ENCODE measurements at places on chromosomes 3 and 15.

GRCh38 chr3:62242831-62243509 is 130.4 kb downstream of the FEZF2 start:
- no peak for DNase-seq

DNA sequence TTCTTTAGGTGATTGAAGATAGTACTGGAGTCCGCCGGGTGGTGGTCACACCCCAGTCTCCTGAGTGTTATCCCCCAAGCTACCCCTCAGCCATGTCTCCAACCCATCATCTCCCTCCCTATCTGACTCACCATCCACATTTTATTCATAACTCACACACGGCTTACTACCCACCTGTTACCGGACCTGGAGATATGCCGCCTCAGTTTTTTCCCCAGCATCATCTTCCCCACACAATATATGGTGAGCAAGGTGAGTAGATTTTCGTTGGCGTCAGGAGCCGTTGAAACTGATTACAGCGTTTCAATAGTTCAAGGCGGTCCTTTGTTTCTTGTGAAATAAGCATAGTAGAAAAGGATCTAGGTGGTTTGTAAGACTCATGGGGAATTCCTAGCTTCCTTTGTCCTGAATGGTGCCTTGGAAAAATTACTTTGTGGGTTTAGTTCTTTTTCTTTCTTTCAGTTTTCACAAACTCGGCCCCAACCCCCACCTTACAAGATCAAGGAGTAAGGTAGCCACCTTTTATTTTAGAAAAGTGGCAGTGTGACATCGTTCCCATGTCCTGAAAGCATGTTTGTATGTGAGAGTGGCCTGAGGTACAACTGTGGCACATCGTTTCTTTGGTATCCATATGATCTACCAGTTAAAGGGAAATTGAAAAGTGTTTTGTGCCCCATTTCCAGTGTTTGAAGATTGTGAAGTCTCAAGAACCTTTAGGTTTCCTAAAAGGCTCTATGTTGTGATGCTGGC is 200.6 kb downstream of the GHSR start:
- DNase-seq, result no peak

- DNase-seq, result no peak
Observed at GRCh38 chr15:92605225-92605944, 50.2 kb downstream of the FAM174B start.

- DNase-seq, result no peak
Observed at GRCh38 chr3:191696348-191696747, 235.4 kb downstream of the PYDC2 start.

DNA sequence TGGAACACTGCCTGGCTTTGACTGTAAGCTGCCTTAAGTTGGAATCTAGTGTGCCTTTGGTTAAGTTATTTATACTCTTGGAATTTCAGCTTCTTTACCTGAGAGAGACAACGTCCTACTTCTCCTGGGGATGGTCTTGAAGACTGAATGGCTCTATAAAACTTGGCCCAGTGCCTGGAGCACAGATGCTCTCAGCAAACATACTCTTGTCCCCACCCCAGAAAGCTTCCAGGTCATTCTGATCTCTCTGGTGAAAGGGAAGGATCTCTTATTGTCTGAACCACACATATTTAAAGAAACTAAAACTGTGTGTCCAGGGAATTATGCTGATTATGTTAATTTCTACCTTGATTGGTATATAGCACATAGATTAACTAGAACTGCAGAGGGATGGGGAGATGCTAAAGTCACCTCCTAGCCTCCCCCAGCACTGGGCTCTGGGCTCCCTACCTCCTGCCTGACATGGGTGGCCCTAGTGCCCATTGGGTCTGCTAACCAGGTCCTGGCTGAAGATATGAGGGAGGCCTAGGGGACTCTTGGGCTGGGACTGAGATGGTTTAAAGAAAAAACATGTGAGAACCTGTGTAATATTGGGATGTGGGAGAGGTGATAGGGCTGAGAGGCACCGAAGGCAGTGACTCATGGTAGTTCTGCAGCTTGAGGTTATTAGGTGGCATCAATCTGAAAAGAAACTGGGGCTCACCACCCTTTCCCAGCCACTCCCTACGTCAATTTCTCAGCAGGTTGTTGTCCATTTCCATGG is 171.0 kb downstream of the RPLP1 start:
- DNase-seq, result no peak

GRCh38 chr15:59688423-59688781 is 718 bp downstream of the BNIP2 start:
- DNase-seq, result no peak

- no peak for DNase-seq
Observed at GRCh38 chr3:190694335-190695001, 168.0 kb downstream of the GMNC start.

- no peak for DNase-seq
Observed at GRCh38 chr3:23659274-23659673, 146.5 kb upstream of the UBE2E1 start.

DNA sequence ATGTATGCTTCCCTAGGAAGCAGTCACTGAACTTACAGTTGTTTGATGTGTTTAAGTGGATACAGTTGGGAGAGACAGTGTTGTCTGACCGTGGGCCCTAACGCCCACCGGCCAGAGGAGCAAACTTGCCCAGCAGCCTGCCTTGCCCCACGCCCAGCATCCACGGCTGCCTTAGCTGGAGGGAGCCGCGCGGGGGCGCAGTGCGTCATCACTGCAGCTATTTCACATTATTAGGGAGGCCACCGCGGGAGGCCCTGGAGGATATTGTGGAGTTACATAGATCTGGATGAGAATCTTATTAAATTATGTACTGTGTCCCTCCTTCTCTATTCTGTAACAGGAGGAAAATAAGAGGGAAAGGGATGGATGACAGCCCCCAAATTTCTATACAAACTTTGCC is 267.2 kb downstream of the GABRG3 start:
- no peak for DNase-seq

DNA sequence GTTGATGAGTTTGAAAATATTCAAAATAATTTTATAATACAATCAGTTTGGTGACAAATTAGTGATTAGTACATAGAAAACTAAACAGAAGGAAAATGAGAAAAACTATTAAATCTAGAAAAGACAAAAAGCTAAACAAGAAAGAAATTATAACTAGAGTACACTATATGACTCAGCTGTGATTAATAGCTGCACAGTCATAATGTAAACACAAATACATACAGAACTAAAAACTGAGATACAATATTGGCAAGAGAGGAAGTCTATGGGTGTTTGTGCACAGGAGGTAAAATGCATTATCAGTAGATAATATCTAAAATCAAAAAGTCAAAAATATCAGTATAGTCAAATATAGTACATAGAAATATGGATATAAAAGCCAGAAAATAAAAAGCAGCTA is 80.7 kb upstream of the PCSK6 start:
- no peak for DNase-seq

GRCh38 chr15:63519548-63520178 is 15.3 kb downstream of the USP3 start:
- no peak for DNase-seq

- DNase-seq, result no peak
Observed at GRCh38 chr3:71565316-71565715, 18.2 kb downstream of the FOXP1 start.

DNA sequence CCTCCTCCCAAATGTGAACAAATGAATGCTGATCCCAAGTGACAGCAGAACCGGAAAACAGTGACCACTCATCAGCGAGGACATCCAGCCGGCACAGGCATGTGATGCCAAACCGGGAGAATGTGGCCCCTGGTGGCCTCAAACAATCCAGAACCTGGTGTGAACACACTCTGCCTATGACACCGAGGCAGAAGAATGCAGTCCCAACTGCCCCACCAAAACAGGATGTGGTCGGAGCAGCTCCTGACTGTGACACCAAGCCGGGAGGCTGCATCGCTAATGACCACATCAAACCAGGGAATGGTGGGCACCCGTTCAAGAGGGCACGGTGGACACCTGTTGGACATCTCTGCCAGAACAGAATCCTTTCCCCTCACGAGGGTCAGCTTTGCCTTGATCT is 15.4 kb downstream of the SCN5A start:
- no peak for DNase-seq

- no peak for DNase-seq
Observed at GRCh38 chr3:12839156-12839946, 2.0 kb downstream of the RPL32 start.
